ENCODE measurements at places on chromosomes 5 and 9. TPM values are rescaled to one million over a fixed set of nuclear protein-coding genes. Genes with fewer than 3 reads are reported as not detected.

DNA sequence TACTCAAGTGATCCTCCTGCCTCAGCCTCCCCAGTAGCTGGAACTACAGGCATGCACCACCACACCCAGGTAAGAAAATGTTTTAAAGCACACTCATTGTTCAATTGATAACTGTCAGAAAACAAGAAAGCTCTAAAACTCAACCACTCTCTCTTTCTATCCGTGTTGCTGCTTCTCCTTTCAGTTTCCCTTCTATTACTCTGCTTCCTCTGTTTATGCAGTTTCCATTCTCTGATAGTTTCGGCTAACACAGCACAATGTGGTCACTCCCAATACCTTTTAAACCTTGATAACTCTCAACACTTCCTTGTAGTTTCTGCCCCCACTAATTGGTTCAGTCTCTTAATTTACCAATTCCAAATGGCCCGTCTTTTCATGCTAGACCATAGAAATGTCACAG lies 59.2 kb upstream of the NR4A3 start:
- peak; percentile 64 for DNase-seq

GRCh38 chr9:127909839-127910273 lies 7.0 kb downstream of the ST6GALNAC4 start:
- no peak for DNase-seq

DNA sequence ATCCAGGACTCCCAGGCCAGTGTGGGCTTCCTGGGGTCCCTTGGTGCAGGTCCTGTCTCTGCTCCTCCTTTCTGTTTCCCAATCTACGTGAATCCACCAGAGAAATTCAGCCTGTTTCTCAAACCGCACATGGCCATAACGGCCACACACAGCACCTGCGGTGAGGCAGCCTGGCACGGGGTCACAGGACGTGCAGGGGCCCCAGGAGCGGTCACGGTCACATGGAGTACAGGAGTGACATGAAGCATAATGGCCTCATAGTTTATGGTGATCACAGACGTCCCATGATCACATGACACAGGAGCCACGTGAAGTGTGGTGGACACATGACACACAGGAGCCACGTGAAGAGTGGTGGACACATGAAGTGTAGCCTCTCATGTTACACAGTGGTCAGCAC lies 248.5 kb upstream of the IRX4 start:
- no peak for DNase-seq

Gene CDH9
- not detected for total RNA-seq

- DNase-seq: no peak
These were observed 28.8 kb downstream of the TNIP1 start for GRCh38 chr5:151051931-151052608.

Gene SREK1
- total RNA-seq: 75.2 TPM

GRCh38 chr9:114371343-114371944 lies 16.3 kb downstream of the AKNA start:
- no peak for DNase-seq

Gene MOB3B
- 0.82 TPM for total RNA-seq

GRCh38 chr5:72346398-72346797 lies 26.2 kb downstream of the PTCD2 start:
- DNase-seq: no peak

DNA sequence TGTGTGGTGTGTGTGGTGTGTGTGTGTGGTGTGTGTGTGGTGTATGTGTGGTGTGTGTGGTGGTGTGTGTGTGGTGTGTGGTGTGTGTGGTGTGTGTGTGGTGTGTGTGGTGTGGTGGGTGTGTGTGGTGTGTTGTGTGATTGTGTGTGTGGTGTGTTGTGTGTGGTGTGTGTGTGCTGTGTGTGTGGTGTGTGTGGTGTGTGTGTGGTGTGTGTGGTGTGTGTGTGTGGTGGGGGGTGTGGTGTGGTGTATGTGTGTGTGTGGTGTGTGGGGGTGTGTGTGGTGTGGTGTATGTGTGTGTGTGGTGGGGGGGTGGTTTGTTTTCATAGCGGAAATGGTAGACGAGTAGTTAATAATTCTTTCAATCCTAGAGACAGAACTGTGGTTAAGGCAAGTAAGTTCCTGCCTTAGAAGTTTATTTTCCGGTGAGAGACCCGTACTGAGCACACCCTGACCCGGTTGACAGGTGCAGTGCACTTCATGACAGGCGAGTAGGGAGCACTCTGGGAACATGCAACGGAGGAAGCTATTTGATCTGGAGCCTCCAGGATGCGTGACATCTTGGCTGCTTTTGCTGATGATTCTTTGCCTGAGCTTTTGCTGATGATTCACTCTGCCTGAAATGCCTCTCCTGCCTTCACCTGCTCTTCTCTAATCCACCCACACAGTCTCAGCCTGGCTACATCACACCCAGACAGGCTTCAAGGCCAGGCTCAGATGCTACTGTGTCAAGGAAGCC lies 21.7 kb upstream of the FAT2 start:
- no peak for DNase-seq

- no peak for DNase-seq
These were observed 53.9 kb downstream of the ZCCHC7 start for GRCh38 chr9:37174247-37174646.

Gene C5orf52
- total RNA-seq: 0.42 TPM

Gene GFPT2
- total RNA-seq: not detected

DNA sequence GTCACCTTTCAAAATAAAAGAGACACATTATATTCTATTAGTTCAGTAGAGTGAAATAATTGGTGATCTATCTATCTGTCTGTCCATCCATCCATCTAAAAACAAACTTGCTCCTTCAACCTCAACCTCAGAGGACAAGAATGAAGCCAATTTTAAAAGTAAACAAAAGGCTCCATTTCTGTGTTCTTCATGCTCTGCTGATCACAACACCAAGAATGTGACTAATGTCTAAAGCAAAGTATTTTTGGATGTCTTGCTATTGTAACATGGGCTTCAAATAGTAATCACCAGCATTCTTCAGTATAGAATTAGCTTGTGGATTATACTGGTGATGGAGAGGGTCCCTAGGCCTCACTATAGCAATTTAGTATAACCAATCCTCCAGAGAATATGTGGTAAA lies 1304.4 kb downstream of the MAT2B start:
- no peak for DNase-seq

DNA sequence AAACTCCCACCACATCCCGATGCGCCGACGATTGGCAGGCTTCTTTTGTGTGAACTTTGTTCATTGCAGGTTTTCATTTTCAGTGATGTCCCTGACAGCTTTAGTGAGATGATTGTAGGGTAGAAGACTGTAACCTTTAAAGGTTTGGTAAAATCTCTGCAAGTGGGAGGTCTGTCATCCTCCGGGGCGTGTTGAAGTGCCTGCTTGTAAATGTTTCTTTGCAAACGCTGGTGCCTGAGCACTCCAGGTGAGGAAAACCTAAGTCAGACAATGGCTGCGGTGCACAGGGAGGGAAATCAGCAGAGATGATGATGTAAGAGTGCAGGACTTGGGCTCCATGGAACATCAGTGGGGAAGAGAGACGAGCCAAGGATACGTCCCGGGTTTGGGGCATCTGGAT lies 228.1 kb downstream of the DRD1 start:
- no peak for DNase-seq

DNA sequence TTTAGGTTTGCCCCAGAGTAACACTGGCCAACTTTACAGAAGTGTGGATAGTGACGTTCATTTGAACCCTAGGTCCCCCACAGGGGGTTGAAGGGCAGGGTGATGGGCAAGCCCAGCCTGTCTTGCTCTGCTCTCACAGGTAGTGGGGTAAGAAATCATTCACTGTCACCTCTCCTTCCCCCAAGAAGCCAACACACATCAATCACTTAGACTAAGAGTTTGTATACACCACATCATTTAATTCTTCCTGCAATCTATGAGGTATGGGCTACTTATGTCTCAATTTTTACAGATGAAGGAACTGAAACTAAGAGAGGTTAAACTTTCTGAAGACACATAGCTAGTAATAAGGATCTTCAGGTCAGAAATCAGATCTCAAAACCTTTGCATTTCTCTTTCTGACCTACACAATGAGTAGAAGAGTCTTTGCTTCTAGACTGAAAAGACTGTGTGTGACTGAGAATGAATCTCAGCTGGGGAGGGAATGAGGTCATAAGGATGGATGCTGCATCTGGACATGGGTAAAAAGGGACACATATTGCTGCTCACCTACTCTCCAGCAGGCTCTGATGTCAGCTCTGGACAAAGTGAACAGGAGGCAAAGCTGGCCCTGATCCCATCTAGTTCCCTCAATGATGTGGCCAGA lies 81.0 kb upstream of the EQTN start:
- DNase-seq: no peak

DNA sequence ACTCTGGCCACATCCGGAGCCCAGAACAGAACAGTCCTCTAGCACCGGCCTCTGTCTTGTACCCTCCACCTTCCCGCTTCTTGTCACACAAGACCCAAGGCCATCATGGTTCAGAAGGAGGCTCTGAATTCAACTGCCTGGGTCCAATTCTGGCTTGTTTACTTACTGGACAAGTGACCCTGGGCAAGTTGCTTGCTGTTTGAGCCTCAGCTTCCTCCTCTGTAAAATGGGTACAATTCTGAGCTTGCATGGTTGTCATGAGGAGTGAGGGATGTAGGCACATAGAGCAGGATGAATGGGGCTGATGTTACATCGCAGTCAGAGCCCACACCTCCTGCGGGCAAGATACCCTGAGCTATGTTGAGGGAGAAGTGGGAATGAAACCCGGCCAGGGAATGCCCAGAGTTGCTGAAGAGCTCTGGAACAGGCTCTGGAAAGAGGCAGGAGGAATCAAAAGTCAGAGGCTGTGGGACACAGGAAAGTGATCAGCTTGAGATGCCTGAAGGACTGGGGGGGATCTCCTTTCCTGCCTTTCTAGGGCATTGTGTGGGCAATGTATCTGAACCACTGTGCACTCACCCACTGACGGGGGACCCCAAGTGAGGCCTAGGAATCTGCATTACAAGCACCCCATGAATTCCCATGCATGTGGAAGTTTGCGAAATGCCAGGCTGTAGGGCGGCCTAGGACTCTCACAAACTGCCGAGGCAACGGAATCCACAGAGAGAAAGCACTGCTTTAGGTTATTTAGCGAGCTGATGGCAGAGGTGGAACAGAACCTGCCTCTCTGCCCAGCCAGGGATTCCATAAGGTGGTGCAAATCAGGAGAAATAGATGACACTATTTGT lies 29.4 kb upstream of the IL17B start:
- DNase-seq: no peak

DNA sequence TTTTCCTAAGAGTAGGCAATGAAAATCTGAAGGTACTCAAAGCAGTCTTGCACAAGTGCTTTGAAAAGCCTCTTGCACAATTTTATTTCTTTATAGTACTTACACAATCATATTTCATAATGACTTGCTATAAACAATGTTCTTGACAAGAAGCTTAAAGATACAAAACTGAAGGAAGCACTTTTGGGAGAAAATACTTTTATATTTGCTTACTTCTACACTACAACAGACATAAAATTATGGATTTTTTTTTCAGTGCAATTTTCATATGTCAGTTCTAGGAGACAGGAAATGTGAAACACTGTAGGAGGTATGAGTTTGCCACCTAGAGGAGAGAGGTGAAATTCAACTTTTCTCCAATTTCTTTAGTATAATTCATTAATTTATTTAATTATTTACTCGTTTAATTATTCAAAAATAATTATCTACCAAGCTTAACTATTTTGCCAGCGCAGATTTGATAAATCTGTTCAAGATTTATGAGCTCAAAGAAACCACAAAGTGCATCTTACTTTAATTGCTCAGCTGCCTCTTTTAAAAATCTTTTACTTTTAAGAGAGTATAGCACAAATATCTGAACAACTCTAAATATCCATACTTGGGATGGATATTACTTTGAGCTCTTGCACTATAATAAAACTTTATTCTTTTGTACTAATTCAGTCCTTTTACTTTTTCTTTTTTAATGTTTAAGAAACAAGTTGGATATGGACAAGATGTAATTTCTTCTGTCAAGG lies 29.0 kb upstream of the CDKN2B start:
- DNase-seq: no peak

Gene TMEM171
- not detected for total RNA-seq

DNA sequence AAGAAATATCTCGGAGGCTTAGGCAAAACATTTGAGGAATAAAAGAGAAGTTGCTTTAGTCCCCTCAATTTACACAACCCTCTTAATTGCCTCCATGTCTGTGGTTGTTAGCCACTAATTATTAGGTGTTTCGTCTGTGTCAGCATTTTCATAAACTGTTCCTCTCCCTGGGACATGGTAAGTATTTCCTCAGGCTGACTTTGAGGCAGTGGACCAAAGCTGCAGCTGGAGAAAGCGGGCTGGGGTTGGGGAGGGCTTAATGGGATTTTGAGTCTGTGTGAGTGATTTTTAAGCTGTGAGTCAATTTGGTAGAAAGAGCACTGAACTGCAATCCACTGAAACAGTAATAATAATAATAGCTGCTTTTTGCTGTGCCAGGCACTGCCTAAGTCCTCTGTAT lies 13.0 kb upstream of the TTC1 start:
- DNase-seq: no peak

DNA sequence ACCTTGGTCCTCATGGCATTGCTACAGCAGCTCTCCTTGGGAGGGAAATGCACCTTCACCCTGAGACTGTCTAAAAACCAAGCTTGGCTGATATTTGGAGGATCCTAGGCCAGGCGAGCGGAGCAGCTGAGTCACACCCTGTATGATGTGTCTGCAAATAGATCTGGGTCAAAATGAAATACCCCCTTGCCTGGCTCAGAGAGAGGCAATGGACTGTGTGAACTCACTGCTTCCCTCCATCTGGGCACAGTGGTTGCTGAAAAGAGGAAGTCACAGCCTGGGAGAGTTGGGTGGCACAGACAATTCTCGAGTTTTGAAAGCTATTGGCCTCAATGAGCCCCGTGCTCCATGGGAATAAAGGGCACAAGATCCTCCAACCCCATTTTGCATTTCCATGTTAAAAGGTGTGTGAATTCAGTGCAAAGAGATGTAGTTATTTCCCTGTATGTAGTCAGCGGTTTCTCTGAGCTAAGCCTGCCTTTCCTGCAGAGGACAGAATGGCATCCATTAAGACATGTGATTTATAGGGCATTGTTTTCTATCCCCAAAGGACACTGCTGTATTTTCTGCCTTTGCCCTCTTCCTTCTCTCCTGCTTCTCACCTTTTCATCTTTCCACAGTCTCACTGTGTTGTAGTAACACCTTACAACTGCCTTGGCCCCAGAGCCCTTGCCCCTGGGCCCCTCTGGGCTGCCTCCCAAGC lies 177.2 kb downstream of the GADD45G start:
- no peak for DNase-seq

Measured in activated CD4-positive, alpha-beta T cell treated with anti-CD3 and anti-CD28 coated beads, Interleukin-2, amount 10 ng/mL, durations not matched to agents 24 days and 14 days (primary cell).